ENCODE measurements at places on chromosomes 5 and 9. TPM values are rescaled to one million over a fixed set of nuclear protein-coding genes. Genes with fewer than 3 reads are reported as not detected.
A peak's percentile ranks its signal among the peaks of the same experiment; 100 is the strongest.

Gene LECT2
- total RNA-seq: not detected

Gene PPWD1
- 71.0 TPM for total RNA-seq

DNA sequence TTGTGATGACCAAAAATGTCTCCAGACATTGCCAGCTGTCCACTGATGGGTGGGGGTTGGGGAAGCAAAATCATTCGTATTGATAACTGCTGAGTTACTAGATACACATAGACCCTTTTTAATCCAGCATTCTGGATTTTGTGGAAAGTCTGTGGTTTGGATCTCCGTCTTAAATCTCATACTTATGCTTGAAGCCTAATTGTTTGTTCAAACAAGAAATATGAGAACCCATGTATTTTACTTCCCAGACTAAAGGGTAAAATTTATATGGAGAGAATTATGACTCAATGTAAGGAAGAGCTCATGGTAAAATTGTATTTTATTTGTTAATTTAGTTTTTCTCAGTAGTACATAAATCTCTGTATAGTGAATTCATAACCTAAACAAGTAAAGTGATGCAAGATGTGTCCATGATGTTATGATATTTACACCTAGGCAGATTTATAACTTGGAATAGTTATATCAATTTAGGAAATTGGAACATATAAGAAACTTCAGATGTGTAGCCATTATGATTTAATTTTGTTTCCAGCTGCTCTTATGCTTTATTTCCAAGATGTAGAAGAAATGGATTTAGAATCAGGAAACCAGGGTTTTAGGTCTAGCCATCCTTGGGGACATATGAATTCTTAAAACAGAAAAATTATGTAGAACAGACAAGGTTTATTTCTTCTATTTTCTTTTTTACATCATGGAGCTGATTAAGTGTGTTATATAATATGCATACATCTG lies 4.5 kb upstream of the OGN start:
- DNase-seq: no peak
- no peaks in the 10 kb centered on the region for H3K27me3 ChIP-seq
- no peaks in the 10 kb centered on the region for H3K36me3 ChIP-seq
- no peak overlapping the region for H3K4me3 ChIP-seq

GRCh38 chr5:171092194-171092593 lies 216.9 kb upstream of the TLX3 start:
- H3K36me3 ChIP-seq: no peaks in the 10 kb centered on the region
- H3K27me3 ChIP-seq: no peaks in the 10 kb centered on the region
- no peak for DNase-seq
- no peak overlapping the region for H3K4me3 ChIP-seq
- no peak overlapping the region for H3K27ac ChIP-seq

DNA sequence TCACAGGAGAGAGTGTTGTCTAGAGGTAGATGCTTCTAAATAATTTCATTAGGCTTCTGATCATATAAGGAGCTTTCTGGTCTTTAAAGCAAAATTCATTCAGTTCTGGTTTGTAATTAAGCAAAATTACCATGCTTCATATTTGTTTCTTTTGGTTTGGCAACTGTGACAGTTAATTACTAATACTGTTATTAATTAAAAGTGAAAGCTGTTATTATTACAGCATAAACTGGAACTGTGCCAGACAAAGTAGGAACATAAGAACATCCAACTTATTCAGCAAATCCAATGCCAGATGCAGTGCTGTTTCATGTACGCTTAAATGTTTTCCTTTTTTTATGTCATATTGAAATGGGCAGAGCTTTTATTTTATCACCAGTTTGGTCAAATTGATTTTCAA lies 70.4 kb upstream of the DAB2 start:
- H3K27ac ChIP-seq: no peak overlapping the region
- H3K4me3 ChIP-seq: no peak overlapping the region
- no peak for DNase-seq
- H3K27me3 ChIP-seq: no peaks in the 10 kb centered on the region
- no peaks in the 10 kb centered on the region for H3K4me1 ChIP-seq
- no peaks in the 10 kb centered on the region for H3K36me3 ChIP-seq

- no peaks in the 10 kb centered on the region for H3K36me3 ChIP-seq
- H3K4me3 ChIP-seq: no peak overlapping the region
- no peak overlapping the region for H3K27ac ChIP-seq
- DNase-seq: no peak
Measured at GRCh38 chr5:5089895-5090649, 50.1 kb upstream of the ADAMTS16 start.

DNA sequence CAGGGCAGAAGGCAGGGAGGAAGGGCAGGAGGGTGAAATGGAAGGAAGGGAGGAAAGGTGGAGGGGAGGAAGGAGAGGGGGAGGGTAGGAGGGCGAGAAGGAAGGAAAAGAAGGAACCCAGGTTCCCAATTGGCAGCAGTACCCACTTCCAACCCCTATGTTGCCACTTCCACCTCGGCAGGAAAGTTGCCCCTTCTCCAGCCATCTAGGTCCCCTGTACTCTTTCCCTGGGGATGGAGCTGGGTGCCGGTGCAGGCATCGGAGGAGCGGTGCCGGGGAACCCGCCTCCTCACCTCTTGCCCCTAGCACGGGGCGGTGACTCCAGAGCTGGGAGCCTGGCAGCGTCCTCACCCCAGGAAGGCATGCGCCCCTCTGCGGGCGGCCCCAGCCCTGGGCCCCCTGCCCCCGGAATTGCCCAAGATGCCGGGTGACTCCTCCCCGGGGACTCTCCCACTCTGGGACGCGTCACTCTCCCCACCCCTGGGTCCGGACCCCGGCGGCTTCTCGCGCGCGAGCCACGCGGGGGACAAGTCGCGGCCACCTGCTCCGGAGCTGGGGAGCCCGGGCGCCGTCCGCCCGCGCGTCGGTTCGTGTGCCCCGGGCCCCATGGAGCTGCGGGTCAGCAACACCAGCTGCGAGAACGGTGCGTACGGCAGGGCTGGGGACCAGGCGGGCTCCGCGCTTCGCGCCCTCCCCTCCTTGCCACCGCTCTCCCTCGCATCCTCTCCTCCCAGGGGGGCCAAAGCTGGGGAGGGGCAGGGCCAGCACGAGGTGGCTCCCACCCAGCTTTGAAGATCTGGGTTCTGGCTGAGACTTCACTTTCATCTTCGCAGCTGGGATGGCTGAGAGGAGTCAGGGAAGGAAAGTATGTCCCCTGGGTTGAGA lies at the start of gene NIPAL4:
Gene NIPAL4 (plus strand): TSS at position 499 of the 885 bp plus-strand sequence. CDS start 108 bp downstream, at position 607.
- H3K27me3 ChIP-seq: peaks cover 5% of the 10 kb centered on the region
- no peak for DNase-seq
- no peaks in the 10 kb centered on the region for H3K4me1 ChIP-seq
- H3K4me3 ChIP-seq: peak within 1 kb of the TSS; percentile 70
- H3K36me3 ChIP-seq: no peaks in the 10 kb centered on the region
- no peak within 1 kb of the TSS for H3K27ac ChIP-seq

DNA sequence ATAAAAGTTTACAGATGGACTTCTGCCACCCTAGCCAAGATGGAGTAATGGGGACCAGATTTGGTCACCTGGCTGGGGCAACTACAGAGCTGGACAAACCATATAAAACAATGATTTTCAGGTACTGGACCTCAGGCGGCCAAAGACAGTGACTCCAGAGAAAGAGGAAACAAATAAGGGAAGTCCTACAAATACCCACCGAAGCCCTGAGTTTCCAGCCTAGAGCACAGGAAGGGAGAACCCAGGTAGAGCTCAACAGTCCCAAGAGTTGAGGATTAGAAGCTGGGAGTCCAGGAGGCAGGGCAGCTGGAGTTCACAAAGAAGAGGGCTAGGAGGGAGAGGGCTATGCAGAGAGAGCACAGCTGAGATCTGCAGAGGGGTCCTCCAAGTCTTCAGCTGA lies 106.7 kb upstream of the NR5A1 start:
- no peaks in the 10 kb centered on the region for H3K36me3 ChIP-seq
- H3K4me1 ChIP-seq: no peaks in the 10 kb centered on the region
- DNase-seq: no peak
- H3K27ac ChIP-seq: no peak overlapping the region

- H3K36me3 ChIP-seq: no peaks in the 10 kb centered on the region
- H3K27ac ChIP-seq: no peak overlapping the region
- H3K27me3 ChIP-seq: no peaks in the 10 kb centered on the region
Measured at GRCh38 chr9:27800159-27800558, 226.9 kb upstream of the C9orf72 start.

DNA sequence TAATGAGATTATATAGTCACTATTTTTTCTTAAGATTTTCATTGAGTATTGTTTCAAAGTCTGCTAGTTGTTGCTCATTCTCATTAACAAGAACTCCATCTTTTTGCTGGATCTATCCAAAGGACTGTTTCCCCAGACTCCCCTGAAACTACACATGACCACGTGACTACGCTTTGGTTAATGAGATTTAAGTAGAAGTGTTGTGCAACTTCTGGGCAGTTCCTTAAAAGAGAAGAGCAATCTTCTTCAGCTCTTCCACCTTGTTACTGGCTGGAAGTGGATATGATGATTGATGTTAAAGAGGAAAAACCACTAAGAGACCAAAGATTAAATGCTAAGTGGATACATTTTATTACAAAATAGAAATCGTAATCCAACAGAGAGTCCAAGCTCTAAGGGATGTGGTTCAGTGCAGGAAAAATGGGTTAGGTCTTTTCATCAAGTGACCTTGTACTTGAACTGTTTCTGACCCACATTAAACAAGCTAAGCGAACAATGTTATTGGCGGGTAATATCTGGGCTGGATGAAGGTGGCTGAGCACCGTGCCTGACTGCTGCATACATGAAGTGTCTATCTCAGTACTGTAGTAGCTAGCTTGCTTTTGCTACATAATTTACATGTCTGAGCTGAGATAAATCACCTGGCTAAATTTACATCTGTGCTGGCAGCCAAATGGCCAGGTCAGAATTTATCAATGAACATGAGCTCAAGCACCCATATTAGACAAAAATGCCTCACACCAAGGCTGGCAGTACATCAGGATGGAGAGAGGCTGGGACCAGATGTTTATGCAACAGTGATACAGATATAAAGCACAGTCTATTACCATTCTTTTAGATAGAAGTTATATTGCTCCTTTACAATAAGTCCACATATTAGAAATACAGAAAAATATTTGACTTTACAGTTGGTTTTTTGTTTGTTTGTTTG lies 7.5 kb upstream of the CTNNAL1 start:
- DNase-seq: no peak
- H3K27ac ChIP-seq: no peak overlapping the region
- H3K36me3 ChIP-seq: no peaks in the 10 kb centered on the region
- H3K4me1 ChIP-seq: no peaks in the 10 kb centered on the region

- no peak for DNase-seq
- no peaks in the 10 kb centered on the region for H3K27me3 ChIP-seq
Measured at GRCh38 chr5:103502662-103503061, 59.9 kb downstream of the NUDT12 start.

GRCh38 chr5:8058616-8059190 lies 189.8 kb downstream of the MTRR start:
- H3K4me3 ChIP-seq: no peak overlapping the region
- H3K27ac ChIP-seq: no peak overlapping the region
- no peak for DNase-seq
- H3K4me1 ChIP-seq: no peaks in the 10 kb centered on the region
- no peaks in the 10 kb centered on the region for H3K27me3 ChIP-seq
- H3K36me3 ChIP-seq: no peaks in the 10 kb centered on the region

DNA sequence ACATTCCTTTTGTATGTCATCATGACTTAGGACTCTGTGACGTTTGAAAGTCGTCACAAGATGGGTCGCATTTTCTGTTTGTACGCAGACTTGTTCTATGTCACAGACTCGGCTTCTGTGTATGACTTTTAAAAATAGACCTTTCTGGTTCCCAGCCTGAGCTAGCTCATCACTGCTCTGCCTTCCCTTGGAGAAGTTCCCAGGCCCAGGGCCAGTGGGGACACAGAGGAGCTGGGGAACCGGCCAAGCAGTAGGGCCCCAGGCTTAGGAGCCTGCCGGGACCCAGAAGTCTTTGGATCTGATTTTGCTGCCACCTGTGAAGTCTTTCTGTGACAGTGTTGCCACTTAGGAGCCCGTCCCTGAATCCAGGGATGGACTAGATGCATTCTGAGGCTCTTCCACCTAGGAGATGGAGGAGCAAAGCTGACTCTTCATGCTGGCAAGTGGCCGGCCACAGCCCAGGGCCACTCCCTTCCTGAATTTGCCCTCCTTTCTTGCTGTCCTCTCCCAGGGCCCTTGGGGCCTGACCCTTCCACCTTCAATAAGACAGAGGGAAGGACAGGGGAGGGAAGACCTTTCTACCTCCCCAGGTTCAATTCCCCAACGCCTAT lies 18.1 kb upstream of the UBE2QL1 start:
- H3K27ac ChIP-seq: no peak overlapping the region
- DNase-seq: peak; percentile 30
- H3K4me3 ChIP-seq: no peak overlapping the region
- no peaks in the 10 kb centered on the region for H3K27me3 ChIP-seq
- no peaks in the 10 kb centered on the region for H3K36me3 ChIP-seq

GRCh38 chr5:2530609-2531008 lies 220.9 kb downstream of the IRX2 start:
- no peak for DNase-seq
- no peak overlapping the region for H3K27ac ChIP-seq
- no peaks in the 10 kb centered on the region for H3K36me3 ChIP-seq
- no peaks in the 10 kb centered on the region for H3K4me1 ChIP-seq
- H3K4me3 ChIP-seq: no peak overlapping the region

DNA sequence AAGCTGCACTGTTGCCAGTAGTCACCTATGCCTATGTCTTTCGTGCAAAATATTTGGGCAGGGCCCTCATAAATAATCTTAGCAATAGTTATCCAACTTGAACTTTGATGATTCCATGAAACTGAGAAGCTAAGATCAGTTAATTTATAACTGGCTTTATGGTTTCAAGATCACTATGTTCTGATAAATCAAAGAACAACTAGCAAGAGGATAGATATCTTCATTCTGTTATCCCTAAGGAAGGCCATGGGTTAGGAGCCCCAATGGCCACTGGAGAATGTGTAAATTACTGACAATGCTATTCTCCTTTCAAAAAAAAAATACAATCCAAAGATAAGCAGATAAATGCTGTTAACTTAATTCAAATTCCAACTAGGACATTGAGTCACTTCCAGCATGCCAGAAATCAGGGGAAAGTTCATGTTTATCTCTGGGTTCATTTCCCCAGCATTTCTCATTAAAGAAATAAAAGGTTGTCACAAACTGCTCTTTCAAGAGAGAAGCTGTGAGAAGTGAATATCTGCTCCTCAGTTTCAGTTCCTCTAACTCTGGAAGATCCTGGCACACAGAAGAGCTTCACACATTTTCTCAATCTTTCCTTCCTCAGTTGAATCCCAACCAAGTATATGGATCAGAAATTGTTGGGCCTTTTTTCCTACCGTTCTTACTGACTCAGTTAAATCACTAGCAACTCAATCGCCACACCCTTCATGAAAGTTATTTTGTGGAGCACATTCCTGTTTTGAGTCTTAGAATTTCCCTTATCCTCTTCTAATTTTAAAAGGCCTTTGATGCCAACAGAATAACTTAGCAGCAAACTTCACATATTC lies 59.6 kb upstream of the SLC1A1 start:
- H3K27ac ChIP-seq: no peak overlapping the region
- no peaks in the 10 kb centered on the region for H3K36me3 ChIP-seq
- no peak overlapping the region for H3K4me3 ChIP-seq
- no peaks in the 10 kb centered on the region for H3K27me3 ChIP-seq
- no peaks in the 10 kb centered on the region for H3K4me1 ChIP-seq
- no peak for DNase-seq
